Tongue (tissue), 3 donors: ENCODE measurements at places on chromosomes 7 and 10. TPM values are rescaled to one million over a fixed set of nuclear protein-coding genes. Genes with fewer than 3 reads are reported as not detected.

DNA sequence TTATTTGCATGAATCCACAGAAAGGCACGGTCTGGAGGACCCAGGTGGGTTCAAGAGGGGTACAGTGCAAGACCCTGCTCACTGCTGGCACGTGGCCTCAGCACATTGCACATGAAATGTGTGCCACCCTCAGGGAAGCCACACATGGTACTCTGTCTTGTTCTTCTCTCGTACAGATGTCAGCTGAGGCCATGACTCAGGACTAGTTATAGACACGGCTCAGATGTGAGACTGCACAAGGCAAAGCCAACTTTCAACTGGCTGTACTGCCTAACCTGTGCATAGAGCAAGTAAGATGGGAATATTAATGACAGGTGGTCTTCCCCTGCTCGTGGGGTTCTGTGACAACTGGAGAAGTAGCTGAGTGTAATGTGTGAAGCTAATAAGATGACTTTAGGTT is 249.4 kb upstream of the CTBP2 start:
- no peak for DNase-seq

GRCh38 chr7:79513261-79513660 is 59.8 kb upstream of the MAGI2 start:
- no peak for DNase-seq

- DNase-seq, result peak; percentile 65
Observed at GRCh38 chr7:47570649-47571050, 11.3 kb downstream of the TNS3 start.

DNA sequence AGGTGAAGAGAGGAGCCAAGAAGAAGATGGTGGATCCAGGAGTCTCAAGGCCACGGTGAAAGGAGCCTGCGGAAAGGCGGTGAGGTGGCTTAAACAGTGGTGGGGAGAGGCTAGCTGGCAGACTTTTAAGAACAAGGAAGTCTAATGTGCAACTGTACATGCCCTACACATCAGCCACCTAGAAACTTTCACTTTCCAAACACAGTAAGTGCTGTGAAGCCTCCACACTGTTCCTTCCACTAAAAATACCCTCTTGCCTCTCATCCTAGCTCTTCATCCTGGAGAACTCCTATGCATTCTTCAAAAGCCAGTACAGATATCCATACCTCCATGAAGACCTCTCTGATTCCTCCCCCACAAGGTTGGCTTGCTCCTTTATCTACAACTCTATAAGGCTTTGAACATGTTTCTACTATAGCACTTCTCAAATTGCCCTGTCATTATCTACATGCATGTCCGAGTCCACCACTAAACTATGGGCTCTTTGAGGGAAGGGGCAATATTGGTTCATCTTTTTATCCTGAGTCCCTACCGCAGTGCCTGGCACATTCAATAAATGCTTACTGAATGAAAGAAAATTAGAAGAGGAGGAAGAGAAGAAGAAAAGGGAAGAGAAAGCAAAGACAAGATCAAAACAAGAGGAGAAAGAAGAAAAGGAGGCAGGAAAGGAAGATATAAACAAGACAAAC is 54.2 kb downstream of the DNAJC12 start:
- no peak for DNase-seq

DNA sequence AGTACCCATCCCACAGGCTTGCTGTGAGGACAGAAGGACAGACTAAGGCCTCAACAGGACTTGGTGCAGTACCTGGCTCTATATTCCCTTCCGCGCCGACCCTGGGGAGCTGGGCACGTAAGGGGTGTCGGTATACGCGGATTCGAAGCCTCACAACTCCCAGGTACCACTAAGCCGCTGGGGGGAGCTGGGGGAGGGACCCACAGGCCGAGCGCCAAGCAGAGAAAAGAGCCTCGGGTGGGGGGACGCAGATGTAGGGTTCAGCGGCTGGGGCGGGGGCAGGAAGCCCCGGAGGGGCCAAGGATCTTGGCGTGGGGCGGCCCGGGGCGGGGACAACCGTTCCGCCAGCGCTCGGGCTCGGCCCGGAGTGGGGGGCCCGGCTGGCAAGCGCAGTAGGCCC is 126.4 kb upstream of the ZNF746 start:
- DNase-seq, result peak; percentile 37

DNA sequence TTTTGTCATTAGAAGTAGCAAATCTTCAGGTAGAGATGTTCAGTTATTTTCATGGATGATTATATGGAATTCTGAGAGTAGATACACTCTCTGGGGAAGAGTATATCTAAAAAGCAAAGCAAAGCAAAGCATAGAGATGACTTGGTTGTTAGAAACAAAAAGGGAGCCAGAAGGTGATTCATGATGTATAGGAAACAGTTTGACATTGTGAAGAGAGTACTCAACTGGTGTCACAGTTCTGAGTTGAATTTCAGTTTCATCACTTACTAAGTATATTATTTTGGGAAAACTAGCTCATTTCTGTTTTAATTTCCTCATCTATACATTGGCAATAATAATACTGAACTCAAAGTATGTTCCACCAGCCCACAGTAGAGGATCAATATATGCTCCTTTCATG is 86.8 kb downstream of the SEMA3C start:
- no peak for DNase-seq

DNA sequence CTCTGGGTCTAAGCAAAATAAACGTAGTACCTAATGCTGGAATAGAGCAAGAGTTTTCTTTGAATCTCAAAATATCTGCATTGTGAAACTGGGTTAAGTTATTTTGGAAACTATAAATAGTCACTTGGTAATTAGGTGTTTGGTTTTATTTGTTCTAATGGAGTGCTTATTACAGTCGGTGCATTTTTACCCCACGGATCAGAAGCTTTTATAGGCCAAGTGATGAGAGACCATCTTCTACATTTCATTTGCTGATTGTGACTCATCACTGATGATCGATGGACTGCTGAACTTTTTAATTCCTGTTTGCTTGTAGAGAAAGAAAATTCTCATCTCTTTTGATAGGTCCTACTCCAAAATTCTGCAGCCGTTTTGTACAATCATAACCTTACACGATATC is 28.2 kb downstream of the MGMT start:
- no peak for DNase-seq

- DNase-seq, result no peak
Observed at GRCh38 chr10:129839285-129840195, 124.5 kb downstream of the EBF3 start.

DNA sequence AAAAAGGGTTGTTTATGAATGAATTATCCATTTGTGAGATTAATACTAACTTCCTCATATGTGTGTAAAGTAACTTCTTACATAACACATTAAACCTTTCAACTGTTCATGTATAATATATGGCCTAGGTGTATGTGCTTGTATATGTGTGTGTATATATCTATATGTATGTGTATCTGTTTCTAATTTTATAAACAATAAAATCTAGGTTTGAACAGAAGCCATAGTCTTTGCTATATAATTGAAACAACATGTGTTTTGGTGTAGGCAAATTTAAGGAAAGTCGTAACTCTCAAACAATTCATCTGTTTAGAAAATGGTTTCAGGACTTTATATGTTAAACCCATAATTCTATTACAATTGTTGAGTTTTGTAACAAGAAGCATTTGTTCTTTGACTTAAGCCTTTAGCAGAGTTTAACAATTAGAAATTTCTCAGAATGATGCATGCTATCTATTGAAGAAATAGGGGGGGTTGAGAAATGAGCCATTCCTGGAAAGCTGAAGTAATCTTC is 103.3 kb downstream of the BBS9 start:
- DNase-seq, result peak; percentile 40

DNA sequence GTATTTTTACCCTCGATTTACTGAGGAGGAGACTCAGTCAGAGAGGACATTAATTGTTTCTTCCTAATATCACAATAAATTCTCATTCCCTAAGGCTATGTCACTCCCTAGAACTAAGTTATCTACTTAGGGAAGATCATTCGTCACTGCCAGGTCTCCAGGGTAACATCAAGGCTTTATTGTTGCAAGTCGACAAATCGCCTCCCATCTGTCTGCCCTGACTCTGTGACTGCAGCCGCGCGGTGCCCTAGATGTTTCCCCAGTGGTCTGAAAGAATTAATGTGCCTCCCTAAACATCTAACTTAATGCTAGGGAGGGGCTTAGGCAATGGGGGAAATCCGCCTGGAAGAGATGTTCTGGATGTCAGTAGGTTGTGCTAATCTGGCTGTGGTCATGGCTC is 558.8 kb upstream of the C7orf33 start:
- no peak for DNase-seq

DNA sequence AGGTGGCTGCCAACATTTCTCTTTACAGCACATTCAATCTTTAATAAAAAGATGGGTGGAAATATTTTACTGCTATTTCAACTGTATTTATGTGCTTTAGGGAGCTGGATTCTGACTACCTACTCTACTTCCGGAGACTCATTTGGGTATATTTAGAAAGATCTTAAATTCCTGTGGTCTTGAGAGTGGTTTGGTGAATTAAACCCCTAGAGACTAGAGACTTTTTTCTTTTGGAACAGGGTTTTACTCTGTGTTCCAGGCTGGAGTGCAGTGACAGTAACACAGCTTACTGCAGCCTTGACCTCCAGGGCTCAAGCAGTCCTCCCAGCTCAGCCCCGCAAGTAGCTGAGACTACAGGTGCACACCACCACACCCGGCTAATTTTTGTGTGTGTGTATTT is 79.0 kb upstream of the HABP2 start:
- no peak for DNase-seq

- DNase-seq, result no peak
Observed at GRCh38 chr7:86647385-86648094, 3.8 kb downstream of the GRM3 start.

DNA sequence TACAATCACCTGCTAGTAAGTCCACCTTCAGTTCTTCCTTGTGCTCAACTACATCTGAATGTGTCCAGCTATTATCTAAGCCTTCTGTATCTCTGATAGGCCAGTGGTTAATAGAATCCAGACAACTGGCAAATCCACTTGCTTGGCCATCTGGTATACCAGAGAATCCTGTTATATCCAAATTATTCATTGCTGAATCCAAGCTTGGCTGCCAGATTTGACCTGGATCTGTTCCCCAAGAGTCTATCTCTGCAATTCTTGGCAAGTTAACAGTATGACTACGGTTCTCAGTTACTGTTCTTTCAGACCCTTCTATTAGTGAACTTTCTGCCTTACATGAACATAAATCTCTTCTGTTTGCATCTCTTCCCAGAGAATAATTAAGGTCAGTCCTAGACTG is 154.6 kb upstream of the TARP start:
- peak; percentile 61 for DNase-seq

- DNase-seq, result no peak
Observed at GRCh38 chr7:27409776-27410175, 167.2 kb downstream of the EVX1 start.

DNA sequence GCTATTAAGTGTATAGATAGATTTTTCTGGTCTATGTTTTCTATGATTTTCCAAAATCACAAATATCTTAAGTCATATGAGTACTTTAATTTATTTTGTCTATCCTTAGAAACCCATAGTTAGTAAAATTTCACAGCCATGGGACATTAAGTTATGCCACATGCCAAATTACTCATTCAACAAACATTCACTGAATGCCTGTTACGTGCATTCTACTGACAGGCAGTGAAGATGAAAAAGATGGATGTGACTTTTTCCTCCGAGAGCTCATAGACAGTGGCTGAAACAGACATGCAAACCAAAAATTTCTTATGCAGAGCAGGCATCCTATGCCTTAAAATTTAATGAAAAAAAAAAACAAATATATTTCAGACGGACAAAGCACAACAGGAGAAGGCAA is 84.9 kb downstream of the CHRM2 start:
- no peak for DNase-seq

LARP4B gene
- total RNA-seq, result 59.0 TPM

RAMP3 gene
- total RNA-seq, result 8.8 TPM

HOXA2 gene
- not detected for total RNA-seq

WIPF3 gene
- 3.4 TPM for total RNA-seq

GARS1 gene
- 45.3 TPM for total RNA-seq

GRM8 gene
- 0.41 TPM for total RNA-seq
